ENCODE measurements at places on chromosomes 1 and 21. TPM values are rescaled to one million over a fixed set of nuclear protein-coding genes. Genes with fewer than 3 reads are reported as not detected.

DNA sequence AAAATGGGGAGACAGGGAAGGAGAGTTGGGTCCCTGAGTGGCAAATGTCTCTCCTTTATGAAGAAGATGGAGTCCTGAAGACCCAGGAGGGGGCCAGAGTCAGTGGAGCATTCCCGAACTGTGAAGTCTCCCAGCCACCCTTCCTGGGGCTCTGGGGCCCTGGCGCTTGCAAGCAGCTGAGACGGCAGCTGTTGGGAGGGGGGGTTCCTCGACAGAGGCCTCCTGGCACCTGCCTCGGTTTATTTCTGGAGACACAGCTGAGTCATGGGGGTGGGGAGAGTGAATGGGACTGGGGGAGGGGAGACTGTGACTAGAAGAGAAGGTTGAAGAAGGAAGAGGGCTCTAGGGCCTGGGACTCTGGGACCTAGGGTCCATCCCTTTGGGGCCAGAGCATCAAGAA lies 14.0 kb downstream of the NES start:
- no peak for DNase-seq

DNA sequence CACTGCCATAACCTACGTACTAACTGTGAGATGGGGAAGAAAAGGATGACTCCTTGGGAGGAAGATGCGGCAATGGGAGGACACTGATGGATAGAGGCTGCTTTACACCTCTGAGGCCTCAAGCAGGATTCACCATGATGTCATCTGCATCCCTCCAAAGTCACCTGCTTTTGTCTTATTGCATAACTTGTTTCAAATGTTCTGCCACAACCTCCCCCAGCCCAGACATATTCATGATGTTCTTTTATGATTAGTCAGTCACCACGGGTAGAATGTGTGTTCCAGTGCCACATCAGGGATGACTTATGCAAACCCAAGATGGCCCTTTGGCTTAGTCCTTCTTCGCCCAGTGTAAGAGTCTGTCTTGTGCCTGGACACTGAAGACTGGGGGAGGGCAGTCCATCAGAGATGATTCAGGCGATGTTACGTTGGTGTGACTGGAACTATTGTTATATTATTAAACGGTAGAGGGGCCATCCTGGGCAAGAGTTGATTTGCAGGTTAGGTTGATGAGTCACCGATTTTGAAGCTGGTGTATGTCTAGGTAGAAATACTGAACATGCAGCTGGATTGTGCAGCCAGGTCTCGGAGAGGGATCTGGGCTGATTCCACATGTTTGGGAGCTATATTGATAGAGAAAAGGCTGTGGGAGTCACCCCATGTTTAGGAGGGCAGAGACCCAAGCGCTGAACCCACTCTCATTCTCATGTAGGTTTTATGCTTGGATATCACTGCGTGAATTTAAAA lies 32.6 kb downstream of the RYR2 start:
- no peak for DNase-seq

DMRTA2 gene
- not detected for total RNA-seq

PTPN7 gene
- total RNA-seq = not detected

DNA sequence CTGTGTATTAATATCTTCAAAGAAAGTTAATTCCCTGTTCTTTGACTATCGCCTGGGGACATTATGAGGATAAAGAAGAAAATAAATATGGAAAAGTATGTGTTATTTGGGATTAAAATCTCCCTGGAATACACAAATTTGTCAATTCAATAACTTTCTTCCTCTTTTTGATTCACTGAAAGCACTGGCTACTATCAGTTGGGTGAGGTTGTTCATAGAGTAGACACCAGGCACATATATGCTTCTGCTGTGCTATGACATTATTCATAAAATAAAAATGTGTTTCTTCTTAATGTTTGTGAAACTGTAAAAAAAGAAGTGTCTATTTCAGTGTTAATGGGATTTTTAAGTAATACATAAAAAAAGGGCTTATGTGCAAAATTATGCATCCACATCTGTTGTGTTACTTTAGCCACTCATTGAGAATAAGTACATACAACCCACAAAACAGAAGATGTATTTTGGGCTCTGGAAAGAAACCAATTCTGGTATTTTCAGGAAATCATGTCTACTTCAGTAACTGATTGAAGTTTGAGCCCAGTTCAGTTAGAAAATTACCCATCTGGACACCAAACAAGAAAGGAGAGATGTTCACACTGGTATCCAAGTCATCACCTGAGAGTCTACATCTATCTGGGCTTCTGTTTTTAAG lies 169.4 kb downstream of the GABPA start:
- DNase-seq = no peak

ATF3 gene
- total RNA-seq = 3.3 TPM

MAB21L3 gene
- 0.07 TPM for total RNA-seq

CFAP141 gene
- total RNA-seq = not detected

DNA sequence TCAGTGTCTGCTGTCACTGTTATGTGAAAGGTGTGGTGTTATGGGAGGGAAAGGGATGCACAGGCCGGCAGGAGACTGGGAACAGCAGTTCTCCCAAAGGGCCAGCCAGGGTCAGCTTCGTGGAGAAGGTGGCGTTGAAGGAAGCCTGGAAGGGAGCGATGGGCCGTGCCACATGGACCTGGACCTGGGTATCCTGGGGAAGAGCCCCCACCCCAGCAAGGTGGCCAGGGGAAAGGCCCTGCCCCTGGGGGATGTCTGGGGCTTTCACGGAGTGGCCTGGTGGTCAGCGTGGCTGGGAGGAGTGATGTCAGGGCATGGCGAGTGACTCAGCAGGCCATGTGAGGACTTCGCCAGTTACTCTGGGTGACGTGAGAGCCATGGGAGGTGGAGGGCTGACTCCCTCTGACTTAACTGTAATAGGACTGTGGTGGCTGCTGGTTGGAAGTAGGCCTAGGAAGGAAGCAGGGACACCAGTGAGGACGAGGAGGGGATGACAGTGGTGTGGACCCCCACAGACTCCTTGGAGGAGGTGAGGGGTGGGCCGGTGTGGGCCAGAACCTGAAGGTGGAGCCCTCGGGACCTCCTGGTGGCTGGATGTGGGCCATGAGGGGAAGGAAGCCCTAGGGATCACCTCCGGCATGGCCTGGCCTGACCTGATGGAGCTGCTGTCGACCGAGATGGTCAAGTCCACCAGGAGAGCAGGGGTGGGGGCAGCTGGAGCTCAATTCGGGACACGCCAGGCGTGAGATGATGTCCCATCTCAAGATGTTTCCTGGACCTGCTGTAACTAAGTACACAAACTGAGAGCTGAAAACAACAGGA lies 54.5 kb downstream of the BACE2 start:
- DNase-seq = no peak

DISP3 gene
- not detected for total RNA-seq

GRCh38 chr1:4062992-4063391 lies 162.9 kb upstream of the C1orf174 start:
- no peak for DNase-seq

GRCh38 chr1:161054805-161055204 lies 9.0 kb upstream of the USF1 start:
- DNase-seq = no peak

FCRL2 gene
- total RNA-seq = not detected

GRCh38 chr1:2204415-2205190 lies 10.0 kb upstream of the FAAP20 start:
- no peak for DNase-seq

DNA sequence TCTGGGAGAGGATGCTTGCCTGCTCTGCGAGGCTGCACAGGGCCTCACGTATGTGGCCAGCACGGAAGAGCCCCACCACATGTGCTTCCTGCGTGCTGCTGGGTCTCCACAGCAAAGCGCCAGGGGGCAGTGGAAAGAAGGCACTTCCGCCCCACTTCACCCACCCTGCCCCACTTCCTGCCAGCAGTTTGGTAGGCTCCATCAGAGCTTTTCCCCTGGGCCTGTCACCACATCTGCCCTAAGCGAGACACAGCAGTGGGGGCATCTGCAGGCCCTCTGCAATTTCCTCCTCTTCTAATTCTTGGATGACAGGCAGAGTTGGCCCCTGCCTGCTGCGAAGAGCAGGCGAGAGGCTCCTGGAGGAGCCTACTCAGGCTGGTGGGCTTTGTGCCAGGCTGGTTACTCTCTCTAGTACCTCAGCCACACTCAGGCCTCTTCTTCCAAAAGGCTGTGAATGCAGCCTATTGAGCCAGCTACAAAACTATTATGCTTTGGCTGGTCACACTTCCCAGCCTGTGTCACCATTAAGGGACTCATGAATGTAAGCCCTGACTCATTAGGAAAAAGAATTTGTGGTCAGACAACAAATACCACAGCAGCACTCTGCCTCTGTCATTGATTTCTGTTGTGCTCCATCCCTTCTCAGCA lies 25.0 kb downstream of the CD244 start:
- DNase-seq = no peak

C1orf94 gene
- not detected for total RNA-seq

SMCP gene
- total RNA-seq = not detected

DNA sequence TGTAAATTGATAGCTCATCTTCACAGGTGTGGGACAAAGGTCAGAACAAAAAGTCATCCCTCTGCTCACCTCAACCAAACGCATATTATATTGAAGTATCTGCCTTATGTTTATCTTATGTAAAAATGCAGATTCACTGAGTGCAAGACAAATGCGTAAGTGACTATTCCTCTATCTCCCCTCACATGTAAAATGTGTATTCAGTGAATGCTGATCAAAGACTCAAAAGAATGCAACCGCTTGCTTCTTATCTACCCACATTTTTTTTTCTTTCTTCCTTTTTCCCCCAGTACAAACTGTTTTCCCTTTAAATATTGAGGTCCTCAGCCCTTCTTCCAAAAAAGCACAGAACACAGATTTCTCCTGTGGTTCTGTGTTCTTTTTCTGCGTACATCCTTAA lies 1882.9 kb downstream of the NCAM2 start:
- no peak for DNase-seq

Measured in foreskin keratinocyte (primary cell).